Neural crest cell (in vitro differentiated cells): ENCODE measurements at places on chromosomes 2 and 18. TPM values are rescaled to one million over a fixed set of nuclear protein-coding genes. Genes with fewer than 3 reads are reported as not detected.

- DNase-seq: no peak
Observed at GRCh38 chr2:196208915-196209314, 37.5 kb upstream of the STK17B start.

DNA sequence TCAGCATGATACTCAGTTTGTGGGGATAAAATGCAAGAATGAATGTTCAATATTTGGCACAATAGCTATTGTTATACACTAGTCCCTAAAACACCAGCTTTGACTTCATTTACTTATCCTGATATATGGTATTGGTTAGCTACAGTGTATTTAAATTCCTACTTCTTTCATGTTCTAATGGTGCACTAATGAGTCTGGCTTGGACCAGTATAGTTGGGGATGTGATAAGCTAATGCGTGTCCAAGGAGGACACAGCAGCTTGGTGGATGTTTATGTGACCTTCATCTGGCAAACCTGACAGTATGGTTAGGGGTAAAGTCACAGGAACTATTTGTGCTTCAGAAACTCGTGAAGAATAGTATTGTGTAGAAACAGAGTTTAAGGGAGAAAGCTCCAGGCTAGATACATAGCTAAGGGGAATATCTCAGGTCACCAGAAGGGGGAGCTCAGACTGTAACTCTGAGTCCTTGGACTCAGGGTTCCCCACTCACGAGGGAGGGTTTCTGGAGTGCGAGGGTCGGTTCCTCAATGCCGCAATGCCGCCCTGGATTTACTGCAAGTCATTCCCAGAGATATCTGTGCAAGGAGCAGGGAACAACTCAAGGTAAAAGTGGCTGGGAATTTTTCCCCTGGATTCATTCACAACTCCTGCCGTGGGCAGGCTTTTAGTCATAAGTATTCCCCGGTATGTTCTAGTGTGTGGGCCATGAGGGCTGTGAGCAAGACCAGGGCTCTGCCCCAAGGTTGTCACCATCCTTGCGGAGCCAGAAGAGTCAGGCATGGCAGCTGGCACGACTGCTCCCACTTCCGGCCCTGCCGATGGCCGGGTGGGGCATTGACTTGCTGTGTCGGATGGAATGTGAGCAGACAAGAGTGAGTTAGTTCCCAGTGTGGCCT, 14.5 kb downstream of the IL1R2 start:
- DNase-seq: peak; percentile 45

MOGAT1 gene
- 0.30 TPM in 1 of 2 replicates, not detected in the other for total RNA-seq

TMEM169 gene
- 29.7 and 34.8 TPM in 2 replicates for total RNA-seq

DNA sequence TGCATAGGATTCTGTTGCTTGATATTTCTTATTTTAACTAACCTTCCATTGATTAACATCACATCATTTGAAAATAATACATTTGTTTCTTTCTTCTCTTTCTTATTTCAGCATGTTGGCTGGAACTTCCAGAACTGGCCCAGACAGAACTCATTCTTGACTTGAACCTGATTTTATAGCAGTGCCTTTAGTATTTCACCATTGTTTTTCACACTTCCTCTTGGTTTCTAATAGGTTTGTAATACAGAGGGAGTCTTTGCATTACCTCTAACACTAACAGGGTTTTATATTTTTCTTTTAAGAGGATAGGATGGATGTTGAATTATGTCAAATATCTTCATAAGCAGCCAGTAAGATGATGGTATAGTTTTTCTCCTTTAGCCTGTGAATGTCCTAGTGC, 39.2 kb downstream of the SEMA4F start:
- DNase-seq: no peak

DNA sequence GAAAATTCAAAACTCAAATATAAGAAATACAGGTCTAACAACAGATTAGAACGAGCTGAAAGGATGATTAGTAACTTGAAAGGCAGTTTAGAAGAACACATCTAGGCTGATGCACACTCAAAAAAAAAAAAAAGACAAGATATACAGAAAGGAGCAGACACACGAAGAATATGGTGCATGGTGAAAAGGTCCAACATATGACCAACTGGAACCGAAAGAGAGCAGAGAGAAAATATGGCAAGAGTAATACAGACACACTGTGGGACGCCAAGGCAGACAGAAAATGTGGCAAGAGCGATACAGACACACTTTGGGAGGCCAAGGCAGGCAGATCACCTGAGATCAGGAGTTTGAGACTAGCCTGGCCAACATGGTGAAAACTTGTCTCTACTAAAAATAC, 39.8 kb downstream of the NDUFA10 start:
- no peak for DNase-seq

DNA sequence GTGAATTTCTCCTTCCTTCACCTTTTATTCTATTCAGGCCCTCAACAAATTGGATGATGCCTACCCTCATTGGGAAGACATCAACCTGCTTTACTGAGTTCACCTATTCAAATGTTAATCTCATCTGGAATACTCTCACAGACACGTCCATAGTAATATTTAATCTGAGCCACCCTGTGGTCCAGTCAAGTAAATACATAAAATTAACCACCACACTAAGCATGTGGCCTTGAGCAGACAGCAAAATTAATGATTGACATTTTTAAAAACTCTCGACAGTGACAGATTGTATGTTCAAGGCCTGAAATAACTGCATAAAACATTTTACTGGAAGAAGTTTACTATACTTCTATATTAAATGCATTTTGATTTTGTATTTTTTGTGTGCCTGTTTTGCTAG, 540.6 kb upstream of the GCFC2 start:
- DNase-seq: no peak

DNA sequence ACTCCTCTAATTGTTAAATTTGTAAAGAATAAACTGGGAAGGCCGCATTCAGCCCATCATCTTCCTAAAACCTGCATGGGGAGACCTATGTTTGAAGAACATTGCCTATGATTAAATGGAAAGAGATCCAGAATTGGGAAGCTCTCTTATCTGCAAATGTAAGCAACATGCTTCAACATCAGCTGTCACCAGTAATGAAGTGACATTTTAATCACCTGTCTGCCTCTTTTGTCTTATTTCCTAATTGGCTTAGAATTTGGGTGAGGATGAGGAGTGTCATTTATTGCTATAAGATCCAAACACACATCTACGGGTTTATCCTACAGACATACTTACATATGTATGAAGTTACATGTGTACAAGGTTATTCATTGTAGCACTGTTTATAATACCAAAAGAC, 26.0 kb upstream of the SSB start:
- DNase-seq: no peak

DNA sequence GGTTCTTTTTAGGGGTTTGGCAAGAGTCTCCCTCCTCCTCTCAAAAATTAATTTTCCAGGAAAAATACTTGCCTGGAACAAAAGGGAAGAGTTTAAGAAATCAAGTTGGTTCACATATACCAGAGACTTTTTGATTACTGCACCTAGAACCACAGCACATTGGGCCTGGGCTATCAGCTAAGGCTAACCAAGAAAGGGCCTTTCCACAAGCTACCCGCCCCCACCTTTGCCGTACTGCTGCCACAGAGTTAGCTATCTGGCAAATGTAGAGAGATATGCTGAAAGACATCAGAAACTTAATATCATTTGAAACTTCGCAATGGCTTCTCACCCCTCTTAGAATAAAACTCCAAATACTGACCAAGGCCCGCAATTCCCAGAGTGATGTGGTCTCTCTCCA, 76.9 kb downstream of the AAK1 start:
- DNase-seq: no peak

POTEJ gene
- total RNA-seq: not detected in 2 replicates

UPP2 gene
- total RNA-seq: not detected in 2 replicates

NEUROD1 gene
- total RNA-seq: 2.5 and 2.7 TPM in 2 replicates

DNA sequence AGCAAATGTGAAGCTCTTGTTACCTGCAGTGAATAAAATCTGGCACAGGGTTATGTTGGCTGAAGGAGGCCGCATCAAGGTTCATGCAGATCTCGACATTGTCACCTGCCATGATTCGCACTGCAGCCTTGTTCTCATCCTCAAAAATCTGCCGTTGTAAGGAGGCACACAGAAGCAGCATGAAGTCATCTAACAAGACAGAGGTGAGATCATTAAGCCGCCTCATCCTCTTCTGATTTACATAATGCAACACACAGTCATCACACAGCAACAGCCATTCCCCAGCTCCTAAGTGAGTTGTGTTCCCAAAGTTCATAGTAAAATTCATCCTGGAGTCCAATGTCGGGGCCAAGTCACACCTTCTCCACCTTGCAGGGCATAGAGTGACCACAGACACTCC, 232.1 kb downstream of the NAPG start:
- DNase-seq: no peak

DNA sequence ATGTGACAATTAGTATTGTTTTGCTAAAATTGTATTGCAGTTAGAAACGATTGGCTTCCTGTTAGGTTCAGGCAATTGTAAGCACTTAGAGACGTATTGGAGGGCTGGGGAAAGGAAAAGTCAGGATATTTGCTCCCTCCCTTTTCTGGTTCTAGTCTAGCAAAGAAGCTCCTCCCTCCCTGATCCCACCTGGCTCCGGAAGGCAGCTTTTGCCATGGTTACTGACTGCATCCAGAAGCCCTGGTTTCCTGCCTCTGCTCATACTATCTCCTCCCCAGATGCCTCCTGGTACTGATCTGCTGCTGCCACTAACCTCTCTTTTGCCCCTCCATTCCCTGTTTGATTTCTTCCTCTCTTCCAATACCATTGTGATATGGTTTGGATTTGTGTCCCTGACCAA, 275.9 kb downstream of the MREG start:
- DNase-seq: no peak

GRCh38 chr2:1231466-1232063, 181.7 kb upstream of the TPO start:
- DNase-seq: no peak

DNA sequence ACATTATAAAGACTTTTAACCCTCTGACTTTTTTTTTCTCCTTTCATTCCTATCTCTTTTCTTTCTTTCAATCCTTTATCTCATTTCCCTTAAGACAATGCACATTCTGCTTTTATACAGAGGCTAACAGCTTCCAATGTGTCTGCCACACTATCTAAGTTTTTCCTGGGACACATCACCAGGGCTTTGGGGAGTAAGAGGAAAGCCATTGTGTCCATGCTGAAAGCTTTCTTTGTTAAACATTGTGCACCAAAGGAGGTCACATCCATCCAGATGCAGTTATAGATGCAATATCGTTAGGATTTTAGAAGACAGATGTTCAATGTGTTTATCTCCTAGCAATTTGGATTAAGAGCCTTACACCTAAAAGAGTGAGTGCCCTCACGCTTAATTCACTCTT, 534.1 kb downstream of the CNTNAP5 start:
- DNase-seq: no peak

DAW1 gene
- not detected in 2 replicates for total RNA-seq

DNA sequence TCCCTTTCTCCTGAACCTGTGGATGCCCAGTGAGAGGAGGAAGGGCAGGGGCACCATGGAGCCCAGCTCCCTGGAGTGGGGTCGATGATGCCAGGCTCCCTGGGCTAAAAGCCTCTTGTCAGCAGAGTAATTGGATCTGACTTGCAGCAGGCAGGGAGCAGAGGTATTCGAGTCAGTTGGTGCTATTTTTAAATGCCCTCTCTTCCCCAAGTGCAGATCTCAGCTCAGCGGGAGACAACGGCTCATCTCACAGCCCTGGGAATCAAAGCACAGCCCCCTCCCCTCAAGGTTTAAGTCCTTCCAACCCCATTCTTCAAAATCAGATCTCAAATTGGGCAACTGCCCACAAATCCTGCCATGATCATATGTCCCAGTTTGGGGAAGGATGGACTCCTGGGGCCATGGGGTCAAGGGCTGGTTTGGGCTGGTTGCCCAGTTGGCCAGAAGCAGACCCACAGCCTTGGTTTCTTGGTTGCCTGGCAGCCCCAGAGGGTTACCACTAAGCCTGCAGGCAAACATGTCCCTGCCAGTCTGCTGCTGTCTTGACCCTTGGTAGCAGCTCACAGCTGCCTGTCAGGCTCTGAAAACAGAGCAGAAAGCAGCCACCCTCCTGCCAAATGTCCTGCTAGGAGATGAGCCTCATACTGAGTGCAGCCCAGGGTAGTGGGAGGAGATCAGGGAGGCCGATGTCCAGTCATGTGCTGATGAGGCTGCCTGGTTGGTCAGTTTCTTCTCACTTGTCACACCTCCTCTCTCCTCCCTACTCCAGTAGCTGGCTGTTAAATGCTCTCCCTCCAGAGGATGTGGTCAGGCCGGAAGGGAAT, 244.9 kb downstream of the LOXHD1 start:
- DNase-seq: no peak

DNA sequence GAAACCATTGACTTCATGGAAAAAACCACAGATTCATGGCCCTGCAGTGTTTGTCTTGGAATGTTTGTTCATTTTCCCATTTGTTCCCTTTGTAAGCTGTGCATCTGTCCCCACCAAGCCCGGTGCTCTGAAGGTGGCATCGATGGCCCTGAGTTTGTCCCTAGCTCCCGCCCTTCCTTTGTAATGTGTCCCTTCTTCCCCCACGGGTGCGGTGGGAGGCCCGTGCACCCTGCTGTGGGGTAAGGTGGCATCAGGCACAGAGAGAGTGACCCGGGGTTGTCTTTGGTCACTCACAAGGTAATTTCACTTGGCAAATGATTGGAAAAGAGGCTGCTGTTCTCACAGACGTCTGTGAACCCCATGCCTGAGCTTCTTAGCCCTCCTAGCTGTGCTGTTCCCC, 28.7 kb downstream of the KLHL29 start:
- no peak for DNase-seq

DNA sequence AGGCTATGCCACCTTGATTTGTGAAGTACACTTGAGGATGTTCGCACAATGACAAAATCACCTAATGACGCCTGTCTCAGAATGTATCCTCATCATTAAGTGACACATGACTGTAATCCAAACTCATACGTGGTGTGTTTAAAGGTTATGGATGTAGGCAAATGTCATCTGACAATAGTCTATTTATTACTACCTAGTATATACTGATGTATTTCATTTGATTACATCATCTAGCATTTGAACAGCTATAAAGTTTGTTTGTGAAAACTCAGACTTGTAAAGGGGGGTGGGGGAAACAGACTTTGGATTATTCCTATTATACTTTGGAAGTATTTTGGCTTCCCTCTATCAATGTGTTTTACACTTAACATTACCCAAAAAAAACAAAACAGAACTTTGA, 129.9 kb downstream of the TANC1 start:
- DNase-seq: no peak

DNA sequence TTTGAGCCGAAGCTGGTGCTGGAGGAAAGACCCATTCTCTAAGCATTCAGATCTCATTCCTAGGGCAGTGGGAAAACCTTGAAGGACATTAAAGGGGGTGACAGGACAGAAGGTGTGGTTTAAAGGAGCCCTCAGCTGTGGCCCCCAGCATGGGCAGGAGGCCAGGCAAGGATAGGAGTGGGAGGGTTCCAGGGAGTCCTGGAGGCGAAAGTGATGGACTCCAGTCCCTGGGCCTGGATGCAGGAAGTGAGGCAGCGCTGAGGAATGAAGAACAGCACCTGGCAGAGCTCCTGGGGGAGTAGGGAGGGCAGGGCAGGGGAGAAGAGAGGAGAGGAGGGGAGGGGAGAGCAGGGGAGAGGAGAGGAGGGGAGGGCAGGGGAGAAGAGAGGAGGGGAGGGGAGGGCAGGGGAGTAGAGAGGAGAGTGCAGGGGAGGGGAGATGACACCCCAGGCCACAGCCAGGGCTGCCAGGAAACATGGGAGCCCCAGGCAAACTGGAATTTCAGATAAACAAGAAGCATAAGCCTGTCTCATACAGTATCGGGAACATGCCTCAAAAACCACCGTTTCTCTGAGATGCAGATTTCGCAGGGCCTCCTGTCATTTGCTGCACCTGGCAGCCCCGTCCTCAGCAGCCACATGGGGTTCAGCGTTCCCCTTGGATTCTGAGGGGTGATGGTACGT, 5.7 kb downstream of the RAMP1 start:
- no peak for DNase-seq
